Fibroblast of skin of scalp (primary cell): ENCODE measurements at places on chromosomes 3 and 15.
A peak's percentile ranks its signal among the peaks of the same experiment; 100 is the strongest.

- peak; percentile 42 for DNase-seq
Observed at GRCh38 chr15:78909791-78910228, 35.0 kb downstream of the CTSH start.

DNA sequence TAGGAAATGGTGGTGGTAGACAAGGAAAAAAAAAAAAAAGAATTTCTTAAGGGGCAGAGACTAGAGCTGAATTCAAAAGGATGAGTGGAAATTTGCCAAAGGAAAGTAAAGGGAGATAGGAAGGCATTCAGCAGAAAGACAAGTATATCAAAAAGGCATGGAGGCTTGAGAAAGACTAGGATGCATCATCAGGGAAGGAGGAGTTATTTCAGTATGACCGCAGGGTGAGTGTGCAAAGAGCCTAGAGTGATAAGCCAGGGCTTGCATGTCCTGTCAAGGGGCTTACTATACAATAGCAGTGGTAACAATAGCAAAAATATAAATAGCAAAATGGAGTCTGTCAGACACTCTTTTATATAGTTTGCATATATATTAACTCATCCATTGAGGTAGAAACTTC, 112.0 kb downstream of the FRMD4B start:
- DNase-seq = no peak

DNA sequence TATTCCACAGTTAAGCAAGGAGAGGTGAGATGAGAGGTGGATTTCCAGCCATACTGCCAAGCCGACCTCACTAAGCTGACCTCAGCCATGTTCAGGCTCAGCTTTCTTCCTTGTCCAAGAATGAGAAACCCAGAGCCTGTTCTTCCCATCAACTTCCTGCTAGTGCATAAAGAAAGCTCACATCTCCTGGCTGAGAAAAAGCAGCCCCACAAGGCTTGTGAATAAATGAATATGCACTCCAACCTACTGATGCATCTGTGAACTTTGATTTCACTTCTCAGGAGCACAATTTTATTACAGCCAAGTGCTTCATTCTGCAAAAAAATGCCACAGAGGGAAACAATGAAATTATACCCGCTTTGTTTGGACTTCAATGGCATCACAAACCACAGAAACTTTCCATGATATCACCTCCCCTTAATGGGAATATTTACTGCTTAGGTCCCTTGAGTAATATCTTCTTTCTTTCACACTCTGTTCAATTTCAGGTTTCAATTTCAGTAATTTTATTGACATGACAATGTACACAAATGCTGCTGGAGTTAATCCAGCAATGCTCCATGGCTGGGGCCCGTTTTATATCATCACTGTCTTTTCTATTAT, 437.0 kb upstream of the PPP2R3A start:
- DNase-seq = no peak

DNA sequence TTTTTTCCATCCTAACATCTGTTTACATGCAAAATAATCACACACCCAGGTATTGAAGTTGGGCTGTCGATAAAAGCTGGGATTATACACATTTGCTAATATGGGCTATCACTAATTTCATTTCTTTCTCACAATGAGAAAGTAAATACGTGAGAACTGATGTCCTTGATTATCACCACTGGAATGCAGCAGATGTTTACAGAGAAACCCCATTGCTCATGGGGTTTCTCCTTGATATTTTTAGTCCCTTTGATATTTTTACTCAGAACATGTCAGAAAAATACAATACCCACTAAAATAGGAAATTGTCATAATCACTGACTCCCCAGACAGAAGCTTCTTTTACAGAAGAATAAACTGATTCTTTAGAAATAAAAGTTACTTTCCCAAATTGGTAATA, 535.1 kb upstream of the CCDC54 start:
- peak; percentile 45 for DNase-seq

GRCh38 chr3:133301194-133301593, 98.7 kb upstream of the BFSP2 start:
- peak; percentile 77 for DNase-seq

DNA sequence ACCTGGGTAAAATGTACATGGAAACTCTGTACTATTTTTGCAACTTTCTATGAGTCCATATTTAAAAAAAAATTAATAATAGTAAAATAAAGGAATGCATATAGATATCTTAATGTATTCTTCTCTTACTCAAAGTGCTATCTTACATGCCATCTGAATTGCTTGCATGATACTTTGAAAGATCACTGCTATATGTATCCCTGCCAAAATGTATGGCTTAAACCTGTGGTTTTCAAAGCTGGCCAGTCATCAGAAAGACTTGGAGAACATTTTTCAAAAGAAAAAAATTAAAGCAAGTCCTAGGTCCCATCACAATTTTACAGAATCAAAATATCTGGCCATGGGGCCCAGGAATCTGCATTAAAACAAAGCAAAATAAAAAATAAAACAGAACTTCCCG, 262.1 kb downstream of the LPP start:
- peak; percentile 87 for DNase-seq

DNA sequence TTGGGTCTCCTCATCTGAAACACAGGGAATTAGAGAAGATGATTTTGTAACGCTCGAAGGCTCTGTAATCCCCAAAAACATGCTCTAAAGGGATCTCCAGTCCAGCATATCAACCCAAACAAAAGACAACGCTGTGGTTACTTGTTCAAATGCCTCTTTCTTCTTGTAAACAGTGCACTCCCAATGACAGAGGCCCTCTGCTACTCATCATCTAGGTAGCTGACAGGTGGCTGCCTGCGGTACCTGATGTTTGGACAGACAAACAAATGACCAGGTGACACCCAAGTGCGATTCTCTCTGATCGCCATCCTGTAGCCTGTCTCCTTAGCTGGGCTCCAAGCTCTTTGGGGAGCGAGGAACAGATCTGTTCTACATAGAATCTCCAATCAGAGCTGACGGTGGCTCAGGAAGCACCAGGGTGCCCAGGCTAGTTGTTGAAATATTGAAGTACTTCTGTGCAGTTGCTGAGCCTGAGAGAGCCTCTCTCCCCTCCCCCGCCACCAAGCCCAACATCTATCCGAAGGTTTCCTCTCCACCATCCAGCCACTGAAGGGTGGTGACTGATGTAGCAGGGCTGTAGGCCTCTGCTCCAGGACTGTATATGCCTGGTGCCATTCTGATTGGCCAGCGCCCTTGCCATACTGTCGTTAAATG, 238.7 kb downstream of the XXYLT1 start:
- no peak for DNase-seq

GRCh38 chr3:16545413-16546185, 32.1 kb upstream of the RFTN1 start:
- DNase-seq = no peak

DNA sequence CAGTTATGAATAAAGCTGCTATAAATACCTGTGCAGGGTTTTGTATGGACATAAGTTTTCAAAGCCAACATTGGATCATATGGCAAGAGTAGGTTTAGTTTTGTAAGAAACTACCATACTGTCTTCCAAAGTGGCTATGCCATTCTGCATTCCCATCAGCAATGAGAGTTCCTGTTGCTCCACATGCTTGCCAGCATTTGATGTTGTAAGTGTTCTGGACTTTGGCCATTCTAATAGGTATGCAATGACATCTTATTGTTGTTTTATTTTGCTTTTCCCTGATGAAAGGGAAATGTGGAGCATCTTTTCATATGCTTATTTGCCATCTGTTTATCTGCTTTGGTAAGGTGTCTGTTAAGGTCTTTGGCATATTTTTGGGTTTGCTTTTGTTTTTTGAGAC, 22.2 kb upstream of the BLM start:
- DNase-seq = no peak

DNA sequence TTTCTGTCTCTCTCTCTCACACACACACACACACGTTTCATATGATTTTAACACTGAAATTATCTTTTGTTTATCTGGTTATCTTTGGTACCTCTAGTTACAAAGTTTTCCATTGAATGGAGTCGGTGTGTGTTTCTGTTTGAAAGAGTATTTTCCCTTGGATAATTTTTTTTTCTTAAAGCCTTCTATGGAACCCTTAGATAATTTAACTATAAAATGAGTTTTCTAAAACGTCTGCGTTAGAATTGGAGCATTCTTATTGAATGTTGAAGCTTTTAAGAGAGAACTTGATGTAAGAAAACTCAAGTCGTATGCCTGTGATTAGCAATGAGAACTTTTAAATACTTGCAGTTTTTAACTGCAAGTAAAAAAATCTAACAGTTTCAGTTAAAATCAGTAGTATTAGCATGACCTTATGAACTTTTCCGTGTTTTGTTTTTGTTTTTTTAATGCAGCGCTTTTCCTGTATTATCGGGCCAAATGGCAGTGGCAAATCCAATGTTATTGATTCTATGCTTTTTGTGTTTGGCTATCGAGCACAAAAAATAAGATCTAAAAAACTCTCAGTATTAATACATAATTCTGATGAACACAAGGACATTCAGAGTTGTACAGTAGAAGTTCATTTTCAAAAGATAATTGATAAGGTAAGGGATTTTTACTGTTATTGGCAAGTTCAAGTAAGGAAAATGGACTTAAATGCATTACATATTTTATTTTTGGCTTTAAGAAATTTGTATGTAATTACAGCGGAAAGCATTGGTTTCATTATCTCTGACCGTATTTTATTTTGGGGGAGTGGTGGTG, 3.0 kb downstream of the SMC4 start:
- DNase-seq = no peak

DNA sequence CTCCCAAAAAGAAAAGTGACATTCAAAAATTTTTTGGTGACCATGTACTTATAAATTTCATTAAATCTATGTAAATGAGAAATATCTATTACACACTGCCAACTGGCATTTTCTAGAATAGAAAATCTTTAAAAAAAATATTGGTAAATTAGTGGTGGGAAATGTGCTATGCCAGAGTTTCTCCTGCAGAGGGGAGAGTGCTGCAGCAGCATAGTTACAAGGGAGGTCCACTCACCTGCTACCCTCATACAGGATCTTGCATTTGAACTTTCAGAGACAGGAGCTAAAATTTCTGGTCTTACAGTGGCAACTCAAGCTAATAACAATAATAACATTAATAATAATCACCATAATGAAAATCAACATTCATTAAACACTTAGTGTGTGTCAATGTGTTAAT, 459.6 kb downstream of the NSUN3 start:
- no peak for DNase-seq

GRCh38 chr15:69643476-69643875, 190.9 kb downstream of the RPLP1 start:
- no peak for DNase-seq

GRCh38 chr3:195365371-195365770, 77.4 kb downstream of the ACAP2 start:
- DNase-seq = no peak

- no peak for DNase-seq
Observed at GRCh38 chr3:195086885-195087284, 184.1 kb downstream of the XXYLT1 start.

DNA sequence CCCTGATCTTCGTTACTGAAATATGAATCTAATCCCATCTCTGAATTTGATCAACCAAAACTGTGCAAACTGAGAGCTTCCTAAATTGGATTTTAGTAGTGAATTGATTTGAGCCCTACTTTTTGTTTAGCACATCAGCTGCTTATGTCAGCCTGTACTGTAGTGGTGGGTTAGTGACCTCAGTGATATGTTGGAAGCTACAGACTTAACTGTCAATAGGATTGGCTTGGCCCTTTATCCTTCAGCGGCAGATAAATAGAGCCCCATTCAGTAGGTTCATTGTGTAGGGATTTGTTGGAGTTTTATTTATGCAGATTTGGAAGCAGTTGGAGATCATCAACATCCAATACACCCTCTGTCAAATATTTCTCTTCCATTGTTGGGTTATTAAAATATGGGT, 409.7 kb downstream of the SOX2 start:
- DNase-seq = no peak

DNA sequence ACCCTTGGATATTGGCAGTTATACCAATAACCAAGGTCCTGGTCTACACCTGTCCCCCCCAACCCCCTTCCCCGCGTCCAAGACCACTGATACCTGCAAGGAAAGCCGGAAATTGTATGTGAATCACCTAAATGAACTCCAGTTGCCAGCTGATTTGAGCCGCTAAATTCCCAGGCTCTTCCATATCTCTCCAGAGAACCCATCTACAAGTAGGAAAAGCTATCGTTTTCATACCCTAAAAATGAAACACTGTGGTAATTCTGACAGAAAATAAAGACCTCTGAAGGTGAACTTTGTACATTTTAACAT, 114.2 kb upstream of the ICE2 start:
- no peak for DNase-seq

- DNase-seq = no peak
Observed at GRCh38 chr3:154969366-154969765, 110.8 kb upstream of the MME start.

DNA sequence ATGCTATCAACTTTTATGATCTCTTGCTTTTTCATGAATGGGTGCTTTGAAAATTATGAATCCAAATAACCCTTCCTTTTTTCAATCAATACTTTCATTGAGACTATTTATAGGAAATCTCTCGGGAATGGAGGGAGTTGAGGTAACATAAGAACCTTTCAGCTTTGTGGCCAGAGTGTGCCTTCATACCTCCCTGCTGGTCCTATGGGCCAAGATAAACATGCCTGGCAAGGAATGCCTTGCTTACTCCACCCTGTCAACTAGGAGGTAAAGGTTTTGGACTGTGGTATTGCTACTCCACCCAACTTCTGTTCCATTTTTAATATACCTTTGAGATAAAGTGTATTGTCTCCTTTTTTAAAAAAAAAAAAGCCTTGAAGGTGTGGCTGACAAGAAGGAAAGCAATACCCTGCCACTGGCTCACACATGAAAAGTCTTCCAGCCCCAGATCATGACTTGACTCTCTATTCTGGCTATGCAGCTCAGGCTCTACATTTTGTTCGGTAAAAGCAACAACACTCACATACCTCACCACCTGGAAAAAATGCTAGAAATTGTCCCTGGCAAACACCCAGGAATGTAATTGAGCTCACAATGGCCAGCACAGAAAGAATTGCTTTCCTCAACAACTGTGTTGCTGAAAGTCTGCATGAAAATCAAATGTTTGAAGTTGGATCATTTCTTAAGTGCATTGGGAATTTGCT, 35.8 kb downstream of the COL8A1 start:
- DNase-seq = peak; percentile 48

- DNase-seq = no peak
Observed at GRCh38 chr3:119571688-119572087, 7.6 kb upstream of the ADPRH start.

GRCh38 chr15:26640601-26641000, 132.3 kb downstream of the GABRB3 start:
- DNase-seq = no peak

GRCh38 chr15:61649046-61649445, 411.2 kb downstream of the VPS13C start:
- no peak for DNase-seq
